ENCODE measurements at places on chromosomes 16 and 17. TPM values are rescaled to one million over a fixed set of nuclear protein-coding genes. Genes with fewer than 3 reads are reported as not detected.

GRCh38 chr17:72422505-72423285 is 301.9 kb downstream of the SOX9 start:
- H3K4me3 ChIP-seq = no peak overlapping the region
- no peak for DNase-seq
- H3K36me3 ChIP-seq = no peaks in the 10 kb centered on the region
- no peak overlapping the region for H3K27ac ChIP-seq
- no peaks in the 10 kb centered on the region for H3K27me3 ChIP-seq
- H3K4me1 ChIP-seq = no peaks in the 10 kb centered on the region

- no peak for DNase-seq
- no peaks in the 10 kb centered on the region for H3K36me3 ChIP-seq
- no peak overlapping the region for H3K4me3 ChIP-seq
- peaks cover 11% of the 10 kb centered on the region for H3K4me1 ChIP-seq
- H3K27ac ChIP-seq = no peak overlapping the region
Measured at GRCh38 chr17:28969706-28970393, 18.5 kb upstream of the PHF12 start.

DNA sequence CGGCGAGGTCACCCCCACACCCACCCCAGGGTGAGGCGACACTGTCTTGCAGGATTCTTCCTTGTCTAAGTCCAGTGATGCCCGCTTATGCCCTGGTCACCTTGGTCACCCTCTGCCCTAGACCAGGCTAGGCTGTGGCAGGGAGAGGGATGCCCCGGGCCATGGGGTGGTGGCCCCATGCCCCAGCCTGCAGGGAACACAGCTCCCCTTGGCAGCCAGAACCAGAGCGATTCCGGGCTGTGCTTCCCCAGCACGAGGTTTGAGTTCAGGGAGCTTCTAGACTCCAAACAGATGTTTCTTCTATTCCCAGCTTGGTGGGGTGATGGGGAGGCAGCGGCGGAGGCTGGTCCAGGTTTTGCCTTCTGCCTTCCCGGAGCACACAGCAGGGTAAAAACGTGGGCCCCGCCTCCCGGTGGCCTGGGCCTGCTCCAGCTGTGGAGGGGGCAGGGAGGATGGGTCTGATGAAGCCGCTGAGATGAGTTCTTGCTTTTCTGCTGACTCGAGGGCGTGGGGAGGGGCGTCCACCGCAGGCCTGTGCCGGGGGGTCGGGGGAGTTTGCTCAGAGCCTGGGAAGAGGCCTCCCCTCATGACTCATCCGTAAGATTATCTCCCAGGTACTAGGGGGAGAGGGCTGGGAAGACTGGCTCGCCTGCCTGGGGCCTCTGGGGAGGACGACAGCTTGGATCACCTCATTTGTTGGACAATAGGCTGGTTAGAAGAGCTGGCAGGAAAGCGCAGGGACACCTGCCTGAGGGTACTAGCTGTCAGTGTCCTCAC is 15.4 kb downstream of the SMTNL2 start:
- peak; percentile 92 for DNase-seq
- peak overlapping the region; percentile 91 for H3K27ac ChIP-seq
- H3K27me3 ChIP-seq = no peaks in the 10 kb centered on the region
- peaks cover 19% of the 10 kb centered on the region for H3K4me1 ChIP-seq
- H3K36me3 ChIP-seq = no peaks in the 10 kb centered on the region

- DNase-seq = peak; percentile 46
- H3K4me1 ChIP-seq = no peaks in the 10 kb centered on the region
- no peak overlapping the region for H3K27ac ChIP-seq
- no peaks in the 10 kb centered on the region for H3K27me3 ChIP-seq
Measured at GRCh38 chr16:75764154-75764768, 38.0 kb upstream of the CPHXL start.

- no peaks in the 10 kb centered on the region for H3K27me3 ChIP-seq
- no peak overlapping the region for H3K4me3 ChIP-seq
- no peaks in the 10 kb centered on the region for H3K36me3 ChIP-seq
- H3K27ac ChIP-seq = no peak overlapping the region
Measured at GRCh38 chr17:30344283-30345088, 10.6 kb upstream of the TMIGD1 start.

DNA sequence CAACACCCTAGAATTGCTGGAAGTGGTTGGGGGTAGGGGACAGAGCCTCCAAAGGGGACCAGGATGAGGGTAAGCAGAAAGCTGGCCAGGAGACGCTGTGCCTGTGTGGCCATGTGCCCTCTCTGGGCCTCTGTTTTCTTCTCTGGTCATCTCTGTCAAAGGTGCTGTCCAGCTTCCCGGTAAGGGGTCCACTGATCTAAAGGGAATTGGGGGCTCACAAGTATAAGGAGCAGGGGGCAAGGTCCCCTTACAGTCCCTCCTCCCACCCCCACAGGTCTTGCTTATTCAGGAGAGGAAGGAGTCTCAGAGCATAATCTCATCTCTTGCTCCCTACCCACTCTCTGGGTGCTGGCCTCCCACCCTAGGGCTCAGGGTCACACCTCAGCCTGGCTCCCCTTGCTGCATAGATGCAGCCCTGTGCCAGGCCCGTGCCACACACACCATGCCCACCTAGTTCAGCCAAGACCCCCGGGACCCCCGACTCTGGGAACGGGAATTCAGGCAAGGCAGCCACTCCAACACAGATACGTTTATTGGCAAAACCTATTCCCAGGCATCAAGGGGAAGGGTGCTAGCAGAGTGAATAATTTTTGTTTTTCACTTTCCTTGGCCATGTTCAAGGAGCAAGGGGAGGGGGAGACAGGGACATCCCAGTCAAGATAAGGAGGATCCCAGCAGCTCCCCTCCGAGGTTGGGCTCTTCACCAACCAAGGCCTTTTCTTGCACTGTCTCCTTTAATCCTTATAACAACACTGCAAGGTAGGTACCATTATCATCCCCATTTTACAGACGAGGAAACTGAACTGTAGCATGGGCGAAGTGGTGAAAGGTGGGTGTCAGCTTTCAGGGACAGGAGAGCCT is 19.8 kb downstream of the SLC4A1 start:
- H3K4me3 ChIP-seq = no peak overlapping the region
- no peak for DNase-seq
- H3K27me3 ChIP-seq = no peaks in the 10 kb centered on the region
- no peak overlapping the region for H3K27ac ChIP-seq

DNA sequence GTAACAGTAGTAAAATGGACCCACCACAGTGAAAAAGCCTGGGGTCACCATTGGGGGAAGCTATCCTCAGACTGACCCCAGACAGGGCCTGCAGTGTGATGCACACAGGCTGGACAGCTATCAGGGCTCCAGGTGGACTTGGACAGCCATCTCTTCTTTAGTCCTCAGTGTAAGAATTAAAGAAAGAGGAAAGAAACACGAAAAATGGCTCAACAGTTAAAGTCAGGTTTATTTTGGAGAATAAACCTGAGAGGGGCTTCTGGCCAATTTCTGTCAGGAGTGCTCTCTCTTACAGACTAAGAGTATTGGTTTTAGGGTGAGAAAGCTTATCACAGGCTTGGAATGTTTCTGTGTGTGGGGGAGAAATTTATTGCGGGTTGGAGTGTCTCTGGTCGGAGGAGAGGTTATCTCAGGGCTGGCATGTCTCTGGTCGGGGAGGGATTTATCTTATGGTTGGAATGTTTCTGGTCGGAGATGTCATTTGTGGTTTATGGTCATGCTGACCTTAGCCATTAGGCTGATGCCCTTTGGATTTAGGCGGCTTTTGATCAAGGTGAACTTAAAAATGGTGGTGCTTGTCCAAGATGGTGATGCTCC is 10.8 kb upstream of the B4GALNT2 start:
- no peaks in the 10 kb centered on the region for H3K4me1 ChIP-seq
- no peak overlapping the region for H3K27ac ChIP-seq
- no peak overlapping the region for H3K4me3 ChIP-seq
- no peaks in the 10 kb centered on the region for H3K36me3 ChIP-seq
- no peak for DNase-seq
- H3K27me3 ChIP-seq = no peaks in the 10 kb centered on the region

DNA sequence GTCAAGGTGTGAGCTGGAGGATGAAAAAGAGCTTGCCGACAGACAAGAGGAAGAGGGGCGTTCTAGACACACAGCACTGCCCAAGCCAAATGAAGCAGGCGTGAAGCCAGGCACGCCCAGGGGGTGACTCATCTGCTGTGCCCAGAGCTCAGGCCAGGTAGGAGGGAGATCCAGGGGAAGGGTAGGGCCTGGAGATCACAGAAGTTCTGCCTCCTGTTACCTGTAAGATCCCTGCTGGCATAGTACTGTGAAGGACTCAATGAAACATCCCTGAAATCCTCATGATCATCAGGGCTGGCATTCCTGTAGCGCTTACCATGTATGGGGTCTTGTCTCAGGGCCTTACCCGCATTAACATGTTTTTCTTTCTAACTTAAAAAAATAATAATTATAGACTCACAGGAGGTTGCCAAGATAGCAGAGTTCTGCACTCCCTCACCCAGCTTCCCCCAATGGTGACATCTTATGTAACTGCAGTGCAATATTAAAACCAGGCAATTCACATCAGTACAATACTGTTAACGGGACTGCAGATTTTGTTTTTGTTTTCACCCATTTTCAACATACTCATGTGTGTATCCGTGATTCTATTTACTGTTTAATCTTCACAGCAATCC is 158.6 kb downstream of the XYLT1 start:
- no peak overlapping the region for H3K27ac ChIP-seq
- H3K4me1 ChIP-seq = peaks cover 11% of the 10 kb centered on the region
- no peaks in the 10 kb centered on the region for H3K27me3 ChIP-seq

DNA sequence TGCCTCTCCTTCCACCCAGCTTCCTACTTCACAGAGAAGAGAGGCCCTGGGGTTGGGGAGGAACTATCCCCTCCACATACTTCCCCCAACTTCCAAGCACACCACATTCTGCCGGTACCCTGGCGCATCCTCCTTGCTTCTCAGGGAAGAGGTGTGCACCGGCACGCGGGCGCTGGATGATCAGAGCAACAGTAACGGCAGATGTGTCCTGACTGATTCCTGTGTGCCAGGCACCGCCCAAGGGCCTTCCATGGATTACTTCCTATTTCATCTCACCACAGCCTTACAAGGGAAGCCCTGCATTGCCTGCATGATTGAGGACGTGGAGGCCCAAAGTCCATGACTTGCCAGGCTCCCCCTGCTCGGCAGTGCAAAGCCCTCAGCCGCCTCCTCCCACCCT is 21.1 kb upstream of the MLKL start:
- H3K27ac ChIP-seq = no peak overlapping the region
- DNase-seq = no peak
- H3K4me3 ChIP-seq = no peak overlapping the region

DNA sequence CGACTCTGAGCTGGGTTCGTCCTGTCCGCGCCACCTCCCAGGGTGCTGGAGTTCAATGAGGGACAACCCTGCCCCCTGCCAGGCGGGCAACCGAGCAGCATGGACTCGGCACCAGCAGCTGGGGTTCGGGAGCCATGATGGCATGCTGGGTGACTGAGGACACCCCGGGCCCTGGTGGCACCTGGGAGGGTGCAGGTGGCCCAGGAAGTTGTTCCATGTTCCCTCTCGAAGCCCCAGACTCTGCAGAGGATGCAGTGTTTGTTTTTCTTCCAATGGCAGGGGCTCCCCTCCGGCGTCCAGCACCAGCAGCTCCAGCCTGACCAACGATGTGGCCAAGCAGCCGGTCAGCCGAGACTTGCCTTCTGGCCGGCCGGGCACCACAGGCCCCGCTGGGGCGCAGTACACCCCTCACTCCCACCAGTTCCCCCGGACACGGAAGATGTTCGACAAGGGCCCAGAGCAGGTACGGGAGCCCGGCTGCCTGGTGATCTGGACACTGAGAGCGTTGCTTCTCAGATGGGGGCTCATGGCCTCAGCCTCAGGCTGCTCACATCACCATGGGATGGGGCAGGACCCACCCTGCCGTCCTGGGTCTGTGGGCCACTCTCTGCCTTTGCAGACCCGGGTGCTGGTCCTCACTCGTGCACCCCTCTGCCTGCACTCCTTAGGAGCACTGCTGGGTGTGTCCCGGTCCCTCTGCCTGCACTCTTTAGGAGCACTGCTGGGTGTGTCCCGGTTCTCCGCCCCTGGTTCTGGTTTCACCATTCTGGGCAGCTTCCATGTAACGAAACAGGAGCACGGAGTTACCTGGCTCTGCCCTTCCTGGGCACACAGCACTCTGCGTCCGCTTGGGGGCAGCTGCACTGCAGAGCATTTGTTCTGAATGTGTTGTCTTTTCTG is 68.2 kb upstream of the CHMP6 start:
- no peak overlapping the region for H3K27ac ChIP-seq
- H3K4me3 ChIP-seq = no peak overlapping the region
- DNase-seq = peak; percentile 35
- H3K27me3 ChIP-seq = no peaks in the 10 kb centered on the region
- peaks cover 25% of the 10 kb centered on the region for H3K4me1 ChIP-seq

GRCh38 chr16:27364493-27365141 is 37.4 kb upstream of the IL21R start:
- H3K4me3 ChIP-seq = no peak overlapping the region
- DNase-seq = no peak
- H3K27me3 ChIP-seq = no peaks in the 10 kb centered on the region

- H3K4me1 ChIP-seq = peaks cover 20% of the 10 kb centered on the region
- DNase-seq = no peak
- no peak overlapping the region for H3K27ac ChIP-seq
- no peaks in the 10 kb centered on the region for H3K27me3 ChIP-seq
Measured at GRCh38 chr16:4388271-4389021, 16.8 kb downstream of the VASN start.

DNA sequence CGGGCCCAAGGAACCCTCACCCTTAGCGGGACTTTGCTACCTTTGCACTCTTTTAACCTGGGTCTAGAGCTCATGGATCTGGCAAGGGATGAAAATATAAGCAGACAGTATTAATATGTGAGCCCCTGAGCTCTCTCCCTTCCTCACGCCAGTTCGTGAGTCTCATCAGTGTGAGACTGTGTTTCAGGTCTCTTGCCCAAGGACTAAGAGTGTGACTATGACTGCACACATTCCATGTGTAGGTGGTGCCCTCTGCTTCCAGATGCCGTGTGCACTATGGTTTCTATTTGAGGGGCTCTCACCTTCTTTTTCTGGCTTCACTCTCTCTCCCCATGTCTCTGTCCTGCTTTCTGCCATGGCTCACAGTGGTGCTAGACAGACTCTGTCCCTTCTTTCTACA is 40.5 kb downstream of the DHRS7B start:
- no peaks in the 10 kb centered on the region for H3K27me3 ChIP-seq
- no peaks in the 10 kb centered on the region for H3K36me3 ChIP-seq
- no peak overlapping the region for H3K27ac ChIP-seq
- peaks cover 7% of the 10 kb centered on the region for H3K4me1 ChIP-seq
- DNase-seq = no peak

Gene NETO2
- total RNA-seq = 0.53 TPM

Gene ASGR1
- total RNA-seq = 0.78 TPM

Gene CACNG5
- total RNA-seq = not detected

Gene SPN
- total RNA-seq = 0.72 TPM

Gene VPS35
- 83.8 TPM for total RNA-seq

Gene MT1A
- total RNA-seq = 61.0 TPM

Gene NPIPB9
- 3.4 TPM for total RNA-seq

All from ovary (tissue), 10 donors.